ENCODE measurements at places on chromosomes 4 and X.

DNA sequence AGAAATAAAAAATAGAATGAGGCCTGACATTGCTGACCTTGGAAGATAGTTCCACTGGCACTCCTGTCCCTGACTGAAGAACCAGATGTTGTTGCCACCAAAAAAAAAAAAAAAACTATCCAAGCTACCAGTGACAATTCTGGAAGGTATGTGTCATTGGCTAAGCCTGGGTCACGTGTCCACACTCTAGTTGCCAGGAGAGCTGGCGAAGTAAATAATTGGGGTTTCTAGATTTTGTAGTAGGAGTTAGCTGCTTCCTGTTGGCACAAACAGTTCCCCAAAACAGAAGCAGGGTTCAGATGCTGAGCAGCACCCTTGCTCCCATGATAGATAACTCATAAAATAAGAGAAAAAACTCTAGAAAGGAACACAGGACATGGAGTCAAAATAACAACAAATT lies 20.5 kb downstream of the MND1 start:
- no peak for DNase-seq

DNA sequence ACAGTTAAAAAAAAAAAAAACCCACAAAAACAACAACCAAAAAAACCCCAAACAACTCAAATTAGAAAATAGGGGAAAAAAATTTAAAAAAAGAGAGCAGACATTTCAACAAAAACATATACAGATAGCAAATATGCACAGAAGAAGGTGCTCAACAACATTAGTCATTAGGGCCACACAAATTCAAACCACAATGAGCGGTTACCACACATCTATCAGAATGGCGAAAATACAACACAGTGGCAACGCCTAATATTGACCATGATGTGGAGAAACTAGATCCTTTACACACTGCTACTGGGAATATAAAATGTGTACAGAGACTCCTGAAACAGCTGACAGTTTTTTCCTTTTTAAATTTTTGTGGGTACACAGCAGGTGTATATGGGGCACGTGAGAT lies 19.4 kb downstream of the LYAR start:
- DNase-seq, result no peak

DNA sequence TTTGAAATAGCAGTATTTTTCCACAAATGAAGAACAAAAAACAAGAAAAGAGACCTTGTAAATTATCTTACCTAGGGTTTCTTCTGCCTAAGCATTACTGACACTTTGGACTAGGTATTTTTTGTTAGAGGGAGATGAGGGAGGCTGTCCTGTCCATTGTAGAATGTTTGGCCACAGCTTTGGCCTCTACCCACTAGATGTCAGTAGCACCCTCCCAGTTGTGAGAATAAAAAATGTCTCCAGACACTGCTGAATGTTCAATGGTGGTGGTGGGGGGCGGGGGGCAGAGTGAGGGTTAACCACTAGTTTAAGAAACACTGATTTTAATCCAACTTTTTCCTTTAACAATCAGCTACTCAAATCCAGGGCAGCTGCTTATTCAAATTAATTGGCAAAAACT lies 25.8 kb downstream of the OTUD4 start:
- DNase-seq, result no peak

GRCh38 chrX:1657367-1658070 lies 42.7 kb downstream of the ASMT start:
- no peak for DNase-seq

DNA sequence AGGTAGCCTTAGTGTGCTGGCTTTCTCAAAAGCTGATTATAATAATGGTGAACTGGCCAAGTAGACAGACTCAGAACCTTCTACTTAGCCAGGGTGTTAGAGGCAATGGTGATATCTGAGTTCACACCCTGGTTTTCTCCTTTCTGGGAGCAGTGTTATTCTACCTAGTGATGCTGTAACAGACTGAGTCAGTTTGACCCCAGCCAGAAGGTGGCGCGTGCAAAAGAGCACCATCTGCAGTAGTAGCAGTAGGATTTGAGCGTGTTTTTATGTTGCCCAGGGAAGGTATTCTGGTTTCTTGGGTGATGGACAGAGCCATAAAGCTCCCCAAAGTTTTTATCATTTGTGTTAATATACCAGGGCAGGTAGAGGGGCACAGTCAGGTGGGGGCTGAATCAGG lies 143.8 kb upstream of the CPXCR1 start:
- DNase-seq, result no peak
